ENCODE measurements at places on chromosomes 11 and 22.

- DNase-seq = no peak
These were observed 884 bp downstream of the IL10RA start for GRCh38 chr11:117986981-117987574.

GRCh38 chr11:34148504-34149165 is 43.2 kb downstream of the NAT10 start:
- no peak for DNase-seq

GRCh38 chr22:49334449-49334789 is 493.3 kb downstream of the BRD1 start:
- DNase-seq = no peak

- no peak for DNase-seq
These were observed 16.2 kb downstream of the PIWIL3 start for GRCh38 chr22:24758164-24758799.

DNA sequence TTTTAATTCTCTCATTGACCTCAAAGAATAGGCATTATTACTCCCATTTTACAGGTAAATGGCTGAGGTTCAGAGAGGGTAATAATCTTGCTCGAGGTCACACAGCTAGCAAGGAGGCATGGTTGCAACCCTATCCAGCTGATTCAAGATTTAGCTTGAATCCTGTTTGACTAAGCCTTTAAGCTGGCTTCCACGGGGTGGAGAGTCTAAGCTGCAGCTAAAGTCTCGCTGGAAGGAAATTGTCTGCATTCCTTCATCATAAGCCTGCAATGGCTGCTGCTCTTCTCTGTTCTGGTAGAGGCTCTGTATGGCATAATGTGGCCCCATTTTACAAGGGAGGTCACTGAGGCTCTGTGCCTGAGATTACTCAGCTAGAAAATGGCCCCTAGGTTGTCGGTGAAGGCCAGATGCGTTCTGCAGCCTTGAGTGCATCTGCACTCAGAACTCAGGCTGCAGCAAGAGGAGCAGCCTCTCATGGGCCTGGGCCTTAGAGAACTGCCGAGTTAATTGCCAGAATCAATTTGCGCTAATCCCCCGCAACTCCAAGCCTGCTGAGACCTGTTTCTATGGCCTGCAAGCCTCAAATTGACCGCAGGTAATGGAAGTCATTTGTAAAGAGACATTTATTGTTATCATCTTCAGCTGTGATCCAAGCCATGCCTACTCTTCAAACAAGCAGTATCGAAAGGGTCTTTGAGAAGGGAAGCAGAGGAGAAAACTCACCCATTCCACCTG is 44.1 kb upstream of the SEZ6L start:
- no peak for DNase-seq
